ENCODE measurements at places on chromosomes 2 and 18.

GRCh38 chr2:241153616-241154015 is 3.3 kb downstream of the PPP1R7 start:
- no peak for DNase-seq

GRCh38 chr2:226387499-226387942 is 412.1 kb downstream of the IRS1 start:
- DNase-seq = no peak

DNA sequence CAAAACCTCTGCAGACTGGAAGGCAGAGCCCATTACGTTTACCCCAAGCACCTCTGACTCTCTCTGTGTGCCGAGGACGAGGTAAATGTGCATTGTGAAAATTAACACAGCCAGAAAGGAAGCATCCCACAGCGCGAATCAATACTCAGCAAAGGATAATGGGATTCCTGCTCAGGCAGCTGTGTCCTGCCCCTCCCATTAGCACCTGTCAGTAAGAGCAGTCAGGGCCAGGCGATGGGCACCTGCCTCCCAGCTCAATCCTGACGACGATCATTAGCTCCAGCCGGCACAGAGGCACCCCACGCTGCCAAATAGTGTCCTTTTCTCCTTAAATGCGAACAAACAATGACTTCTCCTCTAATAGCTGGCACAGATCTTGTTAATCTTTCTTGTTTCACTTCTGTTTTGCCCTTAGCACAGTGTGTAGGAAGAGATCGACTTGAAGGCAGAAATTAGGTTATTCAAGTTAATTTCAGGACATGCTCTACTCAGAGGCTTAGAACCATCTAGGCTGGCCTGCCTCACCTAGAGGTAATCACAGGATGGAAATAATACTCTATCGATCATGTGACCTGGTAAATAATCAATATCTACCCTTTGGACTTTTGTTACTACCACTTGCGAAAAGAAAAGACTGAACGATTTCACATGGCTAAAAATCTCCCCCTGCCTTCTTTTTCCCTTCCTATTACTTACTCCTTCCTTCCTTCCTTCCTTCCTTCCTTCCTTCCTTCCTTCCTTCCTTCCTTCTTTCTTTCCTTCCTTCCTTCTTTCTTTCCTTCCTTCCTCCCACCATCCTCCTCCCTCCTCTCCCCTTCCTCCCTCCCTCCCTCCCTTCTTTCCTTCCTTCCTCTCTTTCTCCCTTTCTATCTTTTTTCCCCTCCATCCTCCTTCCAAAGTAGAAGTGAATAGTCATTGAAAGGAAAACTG is 487.9 kb upstream of the ID2 start:
- no peak for DNase-seq

- no peak for DNase-seq
These were observed 36.7 kb upstream of the GPC1 start for GRCh38 chr2:240398661-240399267.

- no peak for DNase-seq
These were observed 1.3 kb upstream of the ZNF24 start for GRCh38 chr18:35345460-35345921.

GRCh38 chr2:124814968-124815745 is 790.1 kb downstream of the CNTNAP5 start:
- no peak for DNase-seq

- no peak for DNase-seq
These were observed 229.2 kb downstream of the EN1 start for GRCh38 chr2:118618279-118618678.

DNA sequence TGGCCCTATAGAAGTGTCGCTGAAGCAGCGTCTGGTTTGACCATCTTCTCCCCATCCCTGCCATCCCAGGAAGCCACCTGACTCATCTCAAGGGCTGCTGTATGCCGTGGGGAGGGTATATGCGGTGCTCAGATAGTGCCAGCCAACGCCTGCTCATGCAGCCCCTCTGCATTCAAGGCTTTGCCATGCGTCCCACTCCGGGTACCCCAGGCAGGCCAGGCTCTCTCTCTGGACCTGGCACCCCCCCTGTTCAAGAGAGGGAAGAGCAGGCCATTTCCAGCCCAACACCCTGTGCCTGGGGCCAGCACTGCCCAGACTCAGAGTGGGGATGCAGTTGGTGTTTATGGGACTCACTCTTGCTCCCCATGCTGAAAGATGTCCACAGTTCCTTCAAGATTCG is 130.0 kb downstream of the GLI2 start:
- DNase-seq = no peak

DNA sequence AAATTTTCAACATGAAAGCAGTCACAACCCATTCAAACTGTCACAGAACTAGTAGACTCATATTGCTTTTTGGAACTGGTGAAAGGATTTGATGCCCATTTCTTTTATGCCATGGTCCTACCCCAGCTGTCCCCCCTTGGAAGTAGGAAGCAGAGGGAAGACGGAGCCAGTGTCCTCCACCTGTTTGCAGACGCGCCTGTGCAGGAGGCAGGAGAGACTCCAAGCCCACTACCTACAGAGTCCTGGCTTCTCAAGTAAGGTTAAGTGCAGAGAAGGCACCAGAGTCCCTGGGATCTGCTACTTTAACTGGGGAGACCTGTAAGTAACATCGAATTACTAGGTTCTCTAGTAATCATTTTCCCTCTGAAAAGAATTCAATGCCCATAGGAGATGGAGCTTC is 32.7 kb upstream of the DNMT3A start:
- no peak for DNase-seq

- DNase-seq = no peak
These were observed 6.1 kb downstream of the TGIF1 start for GRCh38 chr18:3455907-3456685.

- DNase-seq = peak; percentile 75
These were observed 64.1 kb downstream of the PTPN4 start for GRCh38 chr2:119823734-119824334.

- DNase-seq = no peak
These were observed 36.9 kb downstream of the SUMO1 start for GRCh38 chr2:202201220-202202160.

DNA sequence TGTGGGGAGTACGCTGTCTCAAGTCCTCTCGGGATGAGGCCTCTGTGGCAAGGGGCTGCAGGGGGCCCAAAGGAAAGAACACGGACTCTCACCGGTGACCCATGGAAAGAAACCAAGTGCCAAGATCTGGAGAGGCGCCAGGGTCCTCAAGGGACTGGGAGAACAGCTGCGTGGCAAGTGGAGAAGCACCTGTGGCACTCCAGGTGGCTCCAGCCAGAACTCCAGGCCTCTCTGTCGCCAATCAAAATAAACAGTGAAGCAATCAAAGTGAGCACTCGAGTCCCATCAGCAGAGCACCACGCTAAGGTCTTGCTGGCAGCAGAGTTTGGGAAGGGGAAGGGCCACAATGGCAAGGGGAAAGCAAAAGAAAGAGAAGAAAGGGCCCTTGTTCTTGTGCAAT is 54.7 kb downstream of the BCL2 start:
- DNase-seq = no peak

DNA sequence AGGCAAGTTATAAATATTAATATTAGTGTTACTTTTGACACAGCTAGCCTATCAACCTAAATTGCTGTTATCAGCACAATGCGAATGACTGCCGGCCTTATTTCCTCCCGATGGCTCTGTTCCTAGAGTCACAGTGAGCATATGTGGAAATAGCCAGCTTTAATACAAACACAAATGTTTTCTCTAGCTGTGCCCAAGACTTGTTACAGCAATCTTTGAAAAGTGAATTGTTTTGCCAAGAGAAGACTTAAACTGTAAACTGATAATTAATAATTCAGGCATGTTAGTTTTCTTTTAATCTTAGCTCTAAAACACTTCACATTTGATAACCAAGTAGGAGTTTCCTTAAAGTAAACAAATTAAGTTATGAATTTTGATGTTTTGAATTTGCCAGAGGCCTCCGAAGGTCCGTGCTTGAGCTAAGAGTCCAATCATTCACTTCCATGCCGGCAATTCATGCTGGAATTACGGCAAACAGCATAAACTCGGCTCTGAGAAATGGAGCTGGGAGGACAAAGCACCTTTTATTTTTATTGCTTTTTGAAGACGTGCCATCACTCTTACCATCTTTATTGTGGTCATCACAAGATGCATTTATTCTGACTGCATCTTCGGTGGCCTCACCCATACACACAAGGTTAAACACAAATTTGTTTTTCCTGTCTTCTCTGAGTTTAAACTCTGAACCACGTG is 184.5 kb upstream of the CWC22 start:
- no peak for DNase-seq

DNA sequence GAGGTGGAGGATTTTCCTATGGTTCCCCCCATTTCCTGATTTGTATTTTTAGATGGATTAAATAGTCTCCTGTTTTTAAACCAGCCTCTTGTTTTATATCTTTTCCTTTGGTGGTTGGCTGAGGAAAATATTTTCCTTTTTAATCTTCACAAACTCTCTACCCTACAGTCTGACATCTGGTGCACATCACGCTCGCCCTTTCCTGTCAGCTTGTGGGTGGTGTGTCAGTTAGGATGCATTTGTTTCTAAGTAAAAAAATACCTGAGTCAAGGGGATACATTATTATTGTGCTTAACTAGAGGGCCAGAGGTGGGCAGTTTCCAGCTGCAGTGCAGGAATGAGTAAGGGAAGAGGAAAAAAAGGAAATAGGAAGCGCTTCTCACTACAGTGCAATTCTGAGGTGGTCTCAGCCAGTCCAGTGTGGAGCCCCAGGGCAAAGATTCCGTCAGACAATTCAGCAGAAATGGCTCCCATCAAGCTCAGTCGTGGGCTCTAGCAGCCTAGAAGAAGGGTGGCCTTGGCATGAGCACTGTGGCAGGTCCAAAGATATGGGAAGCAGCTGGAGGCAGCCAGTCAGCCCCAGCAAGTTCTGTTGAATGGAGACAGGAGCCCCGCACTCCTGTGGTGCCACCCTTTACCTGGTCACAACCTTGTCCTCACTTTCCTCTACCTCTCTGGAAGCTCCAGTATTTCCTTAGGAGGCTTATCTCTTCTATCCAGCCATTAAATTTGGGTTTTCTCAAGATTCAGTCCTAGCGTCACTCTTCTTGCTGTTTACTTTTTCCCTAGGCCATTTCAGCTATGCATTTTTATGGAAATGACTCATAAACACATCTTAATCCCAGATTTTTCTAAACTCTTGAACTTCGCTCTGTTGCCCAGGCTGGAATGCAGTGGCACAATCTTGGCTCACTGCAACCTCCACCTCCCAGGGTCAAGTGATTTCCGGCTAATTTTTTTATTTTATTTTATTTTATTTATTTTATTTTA is 18.5 kb downstream of the SFTPB start:
- DNase-seq = no peak

- DNase-seq = no peak
These were observed 54.7 kb downstream of the E2F6 start for GRCh38 chr2:11411244-11411643.

DNA sequence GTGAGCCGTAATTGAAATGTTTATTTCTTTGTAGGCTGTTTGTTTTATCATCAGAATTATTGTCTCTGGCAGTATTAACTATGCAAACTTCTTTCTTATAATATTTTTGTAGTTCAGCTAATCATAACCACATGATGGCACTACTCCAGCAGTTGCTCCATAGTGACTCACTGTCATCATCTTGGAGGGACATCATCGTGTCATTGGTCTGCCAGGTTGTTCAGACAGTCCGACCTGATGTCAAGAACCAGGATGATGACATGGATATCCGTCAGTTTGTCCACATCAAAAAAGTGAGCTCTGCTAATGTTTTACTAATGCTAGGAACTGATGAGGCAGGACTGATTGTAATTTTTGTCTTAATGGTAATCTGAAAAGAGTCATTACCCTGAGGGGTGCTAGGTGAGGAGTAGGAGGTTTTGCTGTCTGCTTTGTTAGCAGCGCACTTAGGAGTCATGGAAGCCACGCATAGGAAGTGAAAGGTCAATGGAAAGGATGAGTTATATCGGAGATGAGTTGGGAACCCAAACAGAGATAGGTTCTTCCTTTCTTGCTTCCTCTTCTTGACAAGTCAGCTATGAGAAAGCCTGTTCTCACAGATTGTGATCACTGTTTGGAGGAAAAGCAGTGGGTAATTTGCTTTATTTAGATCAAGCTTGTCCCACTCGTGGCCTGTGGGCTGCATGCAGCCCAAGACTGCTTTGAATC is 49.2 kb downstream of the PIKFYVE start:
- no peak for DNase-seq
